ENCODE measurements at places on chromosomes 1 and 21. TPM values are rescaled to one million over a fixed set of nuclear protein-coding genes. Genes with fewer than 3 reads are reported as not detected.

The C1orf74 gene
- total RNA-seq, result 2.5 TPM

The RNU1-2 gene
- total RNA-seq, result 15,472 TPM

The CACNA1S gene
- total RNA-seq, result not detected

The FAM151A gene
- not detected for total RNA-seq

The PANK4 gene
- 44.0 TPM for total RNA-seq

The CD1B gene
- total RNA-seq, result not detected

The USP33 gene
- total RNA-seq, result 76.7 TPM

The TNFRSF8 gene
- 0.33 TPM for total RNA-seq

The KMO gene
- total RNA-seq, result 0.27 TPM

The CFHR2 gene
- total RNA-seq, result not detected

DNA sequence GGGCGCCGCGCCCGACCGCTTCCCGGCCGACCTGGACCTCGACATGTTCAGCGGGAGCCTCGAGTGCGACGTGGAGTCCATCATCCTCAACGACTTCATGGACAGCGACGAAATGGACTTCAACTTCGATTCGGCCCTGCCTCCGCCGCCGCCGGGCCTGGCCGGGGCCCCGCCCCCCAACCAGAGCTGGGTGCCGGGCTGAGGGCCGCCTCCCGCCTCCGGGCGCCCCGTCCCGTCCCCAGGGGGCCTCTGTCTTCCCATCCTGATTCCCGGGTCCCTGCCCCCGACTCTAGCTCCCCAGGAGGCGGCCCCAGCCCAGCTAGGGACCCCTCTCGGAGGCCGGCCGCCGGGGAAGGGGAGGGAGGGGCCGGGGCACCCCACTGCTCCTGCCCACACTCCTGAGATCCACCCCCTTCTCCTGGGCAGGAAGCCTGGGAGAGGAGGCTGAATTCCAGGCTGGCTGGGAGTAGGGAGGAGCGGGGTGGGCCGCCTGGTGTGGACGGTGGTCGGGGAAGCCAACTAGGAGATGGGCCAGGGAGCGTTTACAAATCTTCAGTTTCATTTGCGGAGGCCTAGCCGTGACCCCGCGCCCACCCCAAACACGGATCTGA, 21.4 kb downstream of the FOXO6 start:
- peak; percentile 34 for ATAC-seq

DNA sequence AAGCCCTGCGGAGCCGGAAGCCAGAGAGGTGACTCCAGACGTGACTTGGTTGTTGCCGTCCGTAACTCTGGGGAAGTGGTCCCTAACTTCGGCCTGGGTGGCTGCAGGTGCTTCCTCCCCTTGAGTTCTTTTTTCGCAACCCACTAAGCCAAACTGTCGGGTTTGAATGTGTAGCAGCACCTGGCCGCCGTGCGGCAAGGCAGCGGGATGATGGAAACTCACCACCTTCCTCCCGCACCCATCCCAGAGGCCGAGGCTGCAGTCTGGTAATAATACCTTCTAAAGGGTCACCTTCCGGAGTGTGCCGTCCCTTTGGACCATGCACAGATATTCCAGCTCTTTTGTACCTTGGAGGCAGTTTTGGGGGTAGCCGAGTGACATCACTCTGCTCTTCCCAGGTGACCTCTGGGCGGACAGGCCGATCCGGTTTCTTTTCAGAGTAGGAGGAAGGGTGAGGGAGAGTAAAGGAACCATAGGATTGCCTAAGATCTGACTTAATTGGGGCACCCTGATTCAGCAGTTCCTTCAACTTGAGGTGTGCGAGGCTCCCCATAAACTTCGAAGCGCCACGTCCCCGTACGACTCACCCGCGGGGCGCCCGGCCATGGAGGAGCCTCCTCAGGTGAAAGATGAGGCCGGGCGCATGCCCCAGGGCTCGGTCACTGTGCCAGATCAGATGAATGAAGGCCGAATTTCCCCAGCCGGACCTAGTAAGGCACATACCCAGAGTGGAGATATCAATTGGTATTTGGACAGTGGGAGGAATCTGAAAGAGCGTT, 1.0 kb downstream of the KCNK1 start:
- ATAC-seq, result no peak

DNA sequence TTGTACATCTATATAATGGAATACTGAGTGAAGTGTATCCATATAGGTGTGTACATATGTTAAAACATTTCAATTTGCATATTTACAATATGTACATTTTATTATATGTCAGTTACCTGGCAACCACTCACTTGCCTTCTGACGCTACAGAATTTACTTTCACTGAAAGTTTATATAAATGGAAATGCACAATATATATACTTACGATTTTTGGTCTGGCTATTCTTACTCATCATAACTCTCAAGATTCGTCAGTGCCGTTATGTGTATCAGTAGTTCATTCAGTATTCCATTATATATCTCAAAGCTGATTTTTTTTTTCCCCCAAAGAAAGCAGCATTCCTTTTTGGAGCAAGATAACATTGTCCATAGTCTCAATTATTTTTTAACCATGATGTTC, 138.2 kb downstream of the PCBP3 start:
- no peak for ATAC-seq

DNA sequence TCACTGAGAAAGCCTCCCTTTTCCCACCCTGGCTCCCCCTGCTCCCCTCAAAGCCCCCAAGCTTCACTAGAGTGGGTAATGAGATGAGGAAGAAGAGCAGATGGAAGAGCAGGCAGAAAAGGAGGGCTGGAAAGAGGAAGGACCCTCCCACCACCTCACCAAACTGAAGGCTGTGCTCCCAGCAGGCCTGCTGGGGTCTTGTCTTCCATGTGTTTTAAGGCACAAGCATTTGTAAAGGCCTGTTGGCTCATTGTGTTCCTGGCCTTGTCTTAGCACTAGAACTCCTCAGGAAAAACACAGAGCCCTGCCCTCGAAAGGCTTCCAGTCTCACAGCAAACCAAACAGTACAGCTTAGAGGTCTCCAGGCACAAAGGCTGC, 51.5 kb downstream of the TOMM20 start:
- ATAC-seq, result no peak

DNA sequence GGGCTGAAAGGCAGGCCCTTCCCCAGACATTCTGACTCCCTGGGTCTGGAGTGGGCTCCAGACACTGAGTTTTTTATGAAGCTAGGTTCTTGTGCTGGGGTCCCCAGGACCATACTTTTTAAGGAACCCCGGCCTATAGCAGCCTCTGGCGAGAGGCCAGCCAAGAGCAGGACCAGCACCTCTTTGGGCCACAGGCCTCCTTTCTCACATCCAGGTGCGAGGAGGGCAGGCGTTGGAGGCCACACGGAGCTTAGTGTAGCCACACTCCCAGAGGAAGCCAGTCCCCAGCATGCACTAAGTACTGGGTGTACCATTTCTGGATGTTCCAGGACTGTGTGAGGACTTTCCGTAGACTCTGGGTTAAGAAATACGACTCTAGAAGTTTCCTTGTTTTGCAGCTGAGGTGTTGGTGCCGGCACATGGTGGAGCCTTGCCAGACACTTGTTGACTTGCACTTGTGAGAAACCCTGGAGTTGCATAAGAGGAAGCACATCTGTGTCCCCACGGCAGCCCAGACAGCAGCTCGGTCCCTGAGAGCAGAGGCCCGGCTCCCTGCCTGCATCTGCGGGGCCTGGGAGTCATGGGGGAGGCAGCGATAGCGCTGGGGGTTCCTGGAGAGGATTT, 122.2 kb upstream of the VAMP3 start:
- ATAC-seq, result no peak

DNA sequence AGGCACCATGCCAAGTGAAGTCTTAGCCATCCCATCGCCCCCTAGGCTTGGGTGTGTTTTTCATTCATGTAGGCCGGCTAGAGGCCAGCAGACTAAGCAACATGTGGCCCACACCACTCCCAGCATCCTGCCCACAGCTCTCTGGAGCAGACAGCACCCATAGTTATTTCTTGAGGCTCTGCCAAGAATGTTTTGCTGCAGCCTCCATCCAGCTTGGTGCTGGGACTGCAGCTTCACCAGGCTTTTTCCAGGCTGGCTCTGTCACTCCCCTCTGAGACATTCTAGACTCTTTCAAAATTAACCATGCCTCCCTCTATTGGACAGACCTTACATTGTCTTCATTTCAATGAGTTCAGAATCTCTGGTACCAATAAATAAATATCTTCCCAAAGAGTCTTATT, 104.2 kb downstream of the DUSP10 start:
- ATAC-seq, result no peak

GRCh38 chr1:70220015-70220414, 1.2 kb upstream of the SRSF11 start:
- ATAC-seq, result no peak

DNA sequence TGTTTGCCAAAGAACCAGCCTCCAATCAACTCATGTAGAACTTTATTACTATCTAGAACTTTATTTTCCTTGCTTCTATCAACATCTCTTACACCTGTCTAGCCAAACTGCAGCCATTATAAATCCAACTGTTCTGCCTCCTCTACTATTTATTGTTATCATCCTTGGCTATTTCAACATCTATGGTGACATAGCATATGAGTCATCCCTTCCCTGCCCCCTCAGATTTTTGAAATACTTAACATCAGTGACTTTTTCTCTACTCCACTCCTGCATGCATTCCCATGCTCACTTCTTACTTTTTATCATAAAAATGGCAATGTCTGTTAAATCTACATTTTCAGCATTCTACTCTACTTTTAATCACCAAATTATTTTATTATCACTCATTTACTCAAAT, 544.9 kb upstream of the NEGR1 start:
- no peak for ATAC-seq

- ATAC-seq, result no peak
Measured at GRCh38 chr1:7808253-7808844, 24.3 kb downstream of the PER3 start.

DNA sequence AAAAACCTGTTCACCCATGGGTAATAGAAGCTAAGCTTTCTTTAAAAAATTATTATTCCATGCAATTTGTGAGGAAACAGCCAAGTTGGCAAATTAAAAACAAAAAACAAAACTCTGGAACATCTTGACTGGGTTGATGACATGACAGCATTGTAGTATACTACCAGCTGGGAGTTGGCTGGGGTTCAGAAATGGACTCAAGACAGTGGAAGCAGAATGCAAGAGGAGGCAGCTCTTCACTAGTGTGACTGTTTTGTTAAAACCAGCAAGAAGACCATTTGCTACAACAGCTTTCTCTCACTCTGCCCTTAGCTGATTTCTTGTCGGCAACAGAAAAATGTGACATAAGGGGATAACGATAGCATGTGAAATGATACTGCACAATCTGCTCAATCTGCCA, 1298.9 kb upstream of the ADGRL4 start:
- ATAC-seq, result no peak

- ATAC-seq, result peak; percentile 43
Measured at GRCh38 chr1:201656311-201657032, 117.5 kb downstream of the NAV1 start.

DNA sequence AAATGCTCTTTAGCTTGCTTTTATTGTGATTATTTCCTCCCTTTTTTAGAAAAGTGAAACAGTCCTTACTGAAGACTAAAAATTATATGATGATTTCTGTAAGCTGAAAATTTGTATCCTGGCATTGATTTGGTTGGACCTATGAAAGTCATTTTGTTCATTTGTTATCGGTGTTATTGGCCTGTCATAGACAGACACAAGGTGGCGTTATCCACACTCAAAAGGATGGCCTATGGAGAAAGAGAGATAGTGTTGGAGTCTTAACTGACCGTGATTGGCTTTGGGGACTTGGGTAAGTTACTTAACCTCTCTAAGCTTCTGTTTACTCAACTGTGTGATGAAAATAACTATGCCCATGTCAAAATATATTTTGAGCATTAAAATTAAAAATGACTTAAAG, 203.6 kb upstream of the CHODL start:
- ATAC-seq, result no peak

GRCh38 chr21:42865776-42866160, 13.6 kb downstream of the WDR4 start:
- peak; percentile 14 for ATAC-seq

DNA sequence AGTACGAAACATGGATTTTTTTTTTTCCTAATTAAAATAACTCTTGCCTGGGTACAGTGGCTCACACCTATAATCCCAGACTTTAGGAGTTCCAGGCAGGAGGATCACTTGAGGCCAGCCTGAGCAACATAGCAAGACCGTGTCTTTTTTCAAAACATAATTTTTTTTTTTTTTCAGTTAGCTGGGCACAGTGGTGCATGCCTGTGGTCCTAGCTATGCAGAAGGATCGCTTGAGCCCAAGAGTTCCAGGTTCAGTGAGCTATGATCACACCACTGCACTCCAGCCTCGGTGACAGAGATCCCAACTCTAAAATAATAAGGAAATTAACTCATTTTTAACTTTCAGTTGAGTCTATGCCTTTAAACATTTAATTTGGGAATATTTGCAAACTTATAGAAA, 170.1 kb downstream of the NEK7 start:
- ATAC-seq, result no peak

- no peak for ATAC-seq
Measured at GRCh38 chr1:22613951-22614350, 22.5 kb upstream of the C1QA start.

GRCh38 chr1:73674945-73675561, 522.9 kb downstream of the LRRIQ3 start:
- ATAC-seq, result peak; percentile 57

DNA sequence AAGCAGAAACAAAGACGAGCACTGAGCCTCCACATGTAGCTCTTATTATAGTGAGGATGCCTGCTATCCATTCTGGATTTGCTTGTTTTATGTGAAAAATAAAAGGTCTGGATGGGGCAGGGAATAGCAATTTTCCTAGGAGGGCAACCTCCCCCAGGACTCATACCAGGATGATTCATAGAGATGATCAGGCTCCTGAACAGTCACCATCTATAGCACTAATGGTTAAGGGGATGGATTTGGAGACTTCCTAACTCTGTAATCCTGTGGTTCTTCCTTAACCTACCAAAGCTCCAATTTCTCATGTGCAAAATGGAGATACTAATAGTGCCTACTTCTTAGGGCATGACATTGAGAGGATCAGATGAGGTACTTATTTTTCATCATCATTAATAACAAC, 34.5 kb upstream of the CD58 start:
- ATAC-seq, result no peak

DNA sequence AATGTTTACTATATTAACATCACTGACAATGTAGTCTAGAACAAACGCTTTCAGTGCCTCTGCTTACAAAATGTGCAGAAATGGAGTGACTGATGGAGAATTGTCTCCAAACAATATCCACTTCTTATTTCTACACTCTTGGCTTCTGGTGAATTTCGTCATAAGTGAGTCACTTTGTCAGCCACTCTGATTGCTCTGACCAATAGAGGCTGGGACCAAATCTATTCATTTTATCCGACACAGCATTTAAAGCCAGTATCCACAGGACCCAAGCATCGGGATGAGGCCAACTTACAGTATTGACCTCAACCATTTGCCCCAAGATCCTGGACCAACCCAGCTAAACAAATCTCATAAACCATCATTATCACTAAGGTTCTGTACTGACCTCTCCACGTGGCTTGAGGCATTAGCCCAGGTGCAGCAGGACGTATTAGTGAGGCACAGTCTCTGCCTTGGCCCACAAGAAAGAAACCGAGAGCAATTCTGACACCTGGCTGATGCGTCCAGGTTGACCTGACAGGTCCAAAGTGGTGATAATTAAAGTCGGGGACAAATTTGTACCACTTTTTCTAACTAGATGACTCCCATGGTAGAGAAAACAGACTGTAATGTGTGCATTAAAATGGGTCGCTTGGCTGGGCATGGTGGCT, 53.3 kb upstream of the ERO1B start:
- ATAC-seq, result no peak

GRCh38 chr1:15803380-15803779, 4.1 kb downstream of the UQCRHL start:
- ATAC-seq, result peak; percentile 46

All from motor neuron (in vitro differentiated cells).